Fibroblast of the aortic adventitia (primary cell): ENCODE measurements at places on chromosomes 6 and 20. TPM values are rescaled to one million over a fixed set of nuclear protein-coding genes. Genes with fewer than 3 reads are reported as not detected.

The TRIM40 gene
- not detected in 2 replicates for total RNA-seq

- peak; percentile 61 for DNase-seq
Observed at GRCh38 chr6:160979061-160979708, 12.4 kb upstream of the MAP3K4 start.

GRCh38 chr6:148851683-148852556, 105.1 kb downstream of the UST start:
- no peak for DNase-seq

The TAF4 gene
- 2.9 and 5.4 TPM in 2 replicates for total RNA-seq

DNA sequence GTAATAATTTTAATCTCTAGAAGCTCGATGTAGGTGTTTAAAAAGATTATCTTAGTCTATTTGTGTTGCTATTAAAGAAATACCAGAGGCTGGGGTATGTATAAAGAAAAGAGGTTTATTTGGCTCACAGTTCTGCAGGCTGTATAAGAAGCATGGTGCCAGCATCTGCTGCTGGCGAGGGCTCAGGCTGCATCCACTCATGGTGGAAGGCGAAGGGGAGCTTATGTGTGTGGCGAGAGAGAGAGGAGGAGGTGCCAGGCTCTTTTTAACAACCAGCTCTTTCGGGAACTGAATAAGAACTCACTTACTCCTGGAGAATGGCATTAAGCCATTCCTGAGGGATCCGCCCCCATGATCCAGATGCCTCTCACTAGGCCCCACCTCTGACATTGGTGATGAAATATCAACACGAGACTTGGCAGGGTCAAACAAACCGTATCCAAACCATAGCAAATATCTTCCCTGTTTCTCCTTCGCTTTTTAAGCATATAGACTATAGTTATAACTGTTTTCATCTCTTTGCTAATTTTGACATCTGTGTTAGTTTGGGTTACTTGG, 24.5 kb downstream of the CHMP4B start:
- DNase-seq, result peak; percentile 42

The HMGCLL1 gene
- not detected in 2 replicates for total RNA-seq
